Posterior cingulate gyrus (tissue), 11 donors: ENCODE measurements at places on chromosomes 13 and 19.

- no peak for DNase-seq
Measured at GRCh38 chr13:27797228-27797624, 4.9 kb downstream of the GSX1 start.

- no peak for DNase-seq
Measured at GRCh38 chr13:37059848-37060192, 332 bp upstream of the SUPT20H start.

- DNase-seq: no peak
Measured at GRCh38 chr13:36275190-36276002, 22.2 kb downstream of the CCDC169 start.

- DNase-seq: no peak
Measured at GRCh38 chr13:54637366-54637765, 1608.8 kb downstream of the OLFM4 start.

- no peak for DNase-seq
Measured at GRCh38 chr13:30697177-30697953, 38.0 kb upstream of the ALOX5AP start.

- DNase-seq: peak; percentile 15
Measured at GRCh38 chr19:58229255-58229639, 533 bp downstream of the ZNF544 start.
